Fibroblast of skin of right biceps (primary cell): ENCODE measurements at places on chromosomes 1 and 21.

DNA sequence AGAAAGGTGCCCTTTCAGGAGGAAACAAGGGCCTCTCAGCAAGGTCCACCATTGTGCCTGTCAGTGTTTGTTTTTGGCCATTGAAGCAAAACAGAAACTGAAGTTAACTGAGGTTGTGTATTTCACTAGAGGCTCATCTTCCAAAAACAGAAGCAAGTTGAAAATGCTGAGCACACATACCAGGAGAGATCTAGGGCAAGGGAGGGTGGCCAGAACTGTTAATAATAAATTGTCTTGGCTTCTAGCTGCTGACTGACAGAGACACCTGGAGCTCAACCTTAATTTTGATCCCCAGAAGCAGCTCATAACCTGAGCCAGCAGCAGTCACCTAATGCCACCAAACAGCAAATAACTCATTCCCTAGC, 5.2 kb downstream of the AGMAT start:
- no peak for DNase-seq

DNA sequence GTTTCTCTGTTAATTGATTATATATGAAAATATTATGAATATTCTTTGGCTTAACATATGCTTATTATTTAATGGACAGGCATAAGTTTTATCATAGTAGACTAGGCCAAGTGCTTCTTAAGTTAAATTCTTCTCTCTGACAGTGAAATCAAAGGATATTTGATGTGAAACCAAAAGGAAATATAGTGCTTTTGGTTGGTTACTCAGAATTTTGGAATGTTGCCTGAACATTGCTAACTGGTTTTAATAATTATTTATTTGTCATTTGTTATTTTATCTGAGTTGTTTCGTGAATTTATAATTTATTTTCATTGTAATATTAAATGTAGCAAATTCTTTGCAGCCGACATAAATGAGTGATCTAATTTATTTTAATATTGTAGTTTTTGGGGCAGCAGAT, 18.3 kb downstream of the HOOK1 start:
- DNase-seq: peak; percentile 5

DNA sequence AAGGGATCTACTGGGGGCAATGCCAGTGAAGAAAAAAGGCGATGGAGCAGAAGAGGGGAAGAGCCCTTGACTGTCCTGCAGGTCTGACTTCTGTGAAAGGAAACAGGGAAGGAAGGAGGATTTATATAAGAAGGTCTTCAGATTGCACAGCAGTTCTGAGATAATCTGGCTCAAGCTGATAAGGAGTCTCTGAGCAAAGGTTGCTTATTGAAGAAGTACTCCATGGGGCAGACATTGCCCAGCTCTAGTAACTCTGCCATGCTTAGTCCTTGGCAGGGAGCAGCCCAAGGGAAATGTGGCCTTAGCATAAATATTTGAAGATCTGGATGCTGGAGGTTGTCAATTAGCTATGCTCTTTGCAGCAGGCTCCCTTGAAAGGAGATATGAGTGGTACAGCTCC, 15.9 kb upstream of the TTF2 start:
- no peak for DNase-seq

DNA sequence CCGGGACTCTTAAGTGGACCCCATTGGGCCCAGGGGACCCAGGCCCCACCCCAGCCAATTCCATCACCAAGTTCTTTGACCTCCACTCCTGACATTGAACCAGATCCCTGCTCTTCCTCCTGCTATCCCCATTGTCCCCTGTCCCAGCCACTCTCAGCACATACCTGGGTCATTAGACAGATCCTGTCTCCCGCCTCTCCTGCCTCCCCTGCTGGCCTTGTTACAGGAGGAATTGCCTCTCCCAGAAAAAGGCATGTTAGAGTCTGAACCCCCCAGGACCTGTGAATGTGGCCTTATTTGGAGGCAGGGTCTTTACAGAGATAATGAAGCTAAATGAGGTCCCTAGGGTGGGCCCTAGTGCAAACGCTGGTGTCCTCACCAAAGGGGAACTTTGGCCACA, 301.9 kb downstream of the NPHP4 start:
- no peak for DNase-seq

DNA sequence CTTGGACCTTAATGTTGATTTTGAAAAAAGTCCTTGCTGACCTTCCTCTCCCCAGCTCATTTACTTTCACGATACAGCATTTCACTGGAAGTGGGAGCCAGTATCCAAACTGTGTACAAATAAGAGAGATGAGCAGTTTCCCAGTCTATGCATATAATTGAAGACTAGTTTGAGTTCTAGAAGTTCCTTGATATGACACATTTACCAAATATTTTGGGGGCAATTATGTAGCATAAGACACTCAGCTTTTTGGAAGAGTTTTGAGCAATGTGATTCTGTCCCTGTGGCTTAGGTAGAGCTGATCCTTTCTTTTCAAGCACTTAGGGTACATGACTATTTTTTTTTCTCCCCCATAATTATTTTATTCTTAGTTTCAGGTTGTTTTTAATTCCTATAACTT, 26.4 kb downstream of the GIPC2 start:
- peak; percentile 65 for DNase-seq

GRCh38 chr1:32071758-32072621, 749 bp upstream of the TMEM39B start:
- DNase-seq: peak; percentile 81

DNA sequence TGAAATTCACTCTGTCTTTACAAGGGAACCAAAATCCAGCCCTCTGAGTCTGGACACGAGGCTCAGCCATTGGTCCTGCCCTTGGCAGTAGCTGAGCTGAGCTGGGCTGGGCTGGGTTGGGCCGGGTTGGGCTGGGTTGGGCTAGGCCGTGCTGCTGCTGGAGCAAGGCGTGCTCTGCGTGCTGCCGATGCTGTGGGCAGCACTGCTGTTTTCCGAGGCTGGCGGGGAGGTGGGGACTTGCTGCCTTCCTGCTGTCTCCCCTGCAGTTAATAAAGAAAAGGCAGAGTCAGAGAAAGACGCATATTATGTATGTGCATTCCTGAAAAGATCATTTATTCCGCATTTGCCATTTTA, 182.9 kb downstream of the CDC7 start:
- DNase-seq: no peak

GRCh38 chr1:236351875-236352573, 42.1 kb upstream of the EDARADD start:
- DNase-seq: no peak

DNA sequence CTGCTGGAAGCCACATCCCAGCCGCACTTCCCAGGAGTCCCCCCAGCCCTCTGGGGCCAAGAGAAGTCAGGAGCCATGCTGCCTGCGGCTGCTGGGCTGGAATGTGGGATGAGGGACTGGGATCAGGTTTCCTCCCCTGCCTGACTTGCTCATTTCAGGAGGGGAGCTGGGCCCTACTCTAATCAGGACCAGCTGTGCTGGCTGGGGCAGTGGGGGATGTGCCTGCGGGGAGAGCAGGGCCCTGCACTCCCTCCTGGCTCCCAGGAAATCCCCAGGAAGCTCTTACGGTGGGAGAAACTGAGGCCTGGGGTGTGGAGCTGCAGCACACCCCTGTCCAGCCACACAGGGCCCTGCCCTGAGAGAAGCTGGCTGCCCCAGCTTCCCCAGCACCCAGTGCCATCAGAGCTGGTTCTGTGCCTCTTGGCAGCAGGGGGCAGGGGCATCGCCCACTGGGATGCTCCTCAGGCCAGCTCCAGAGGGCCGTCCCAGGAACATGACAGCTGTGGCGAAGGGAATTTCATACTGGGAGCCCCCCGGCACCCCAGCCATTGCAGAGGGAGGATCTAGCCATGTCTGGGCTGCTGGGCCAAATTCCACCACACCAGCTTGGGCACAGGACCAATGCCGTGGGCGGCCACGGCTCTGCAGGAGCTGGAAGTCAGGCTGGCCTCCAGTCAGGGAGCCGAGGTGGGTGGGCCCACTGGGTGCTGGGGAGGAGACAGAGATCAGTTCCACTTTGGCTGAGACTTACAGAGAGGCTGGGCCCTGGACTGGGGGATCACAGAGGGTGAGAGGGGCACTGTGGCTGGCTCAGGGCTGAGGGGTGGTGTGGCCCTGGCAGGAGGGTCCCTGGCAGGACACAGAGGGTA, 21.3 kb upstream of the PRSS38 start:
- peak; percentile 98 for DNase-seq

- DNase-seq: no peak
These were observed 101.2 kb downstream of the FNBP1L start for GRCh38 chr1:93549131-93549530.

- DNase-seq: no peak
These were observed 151.8 kb downstream of the CACNA1E start for GRCh38 chr1:181635110-181635509.

- no peak for DNase-seq
These were observed 6.2 kb downstream of the LRRC52 start for GRCh38 chr1:165549973-165550372.

DNA sequence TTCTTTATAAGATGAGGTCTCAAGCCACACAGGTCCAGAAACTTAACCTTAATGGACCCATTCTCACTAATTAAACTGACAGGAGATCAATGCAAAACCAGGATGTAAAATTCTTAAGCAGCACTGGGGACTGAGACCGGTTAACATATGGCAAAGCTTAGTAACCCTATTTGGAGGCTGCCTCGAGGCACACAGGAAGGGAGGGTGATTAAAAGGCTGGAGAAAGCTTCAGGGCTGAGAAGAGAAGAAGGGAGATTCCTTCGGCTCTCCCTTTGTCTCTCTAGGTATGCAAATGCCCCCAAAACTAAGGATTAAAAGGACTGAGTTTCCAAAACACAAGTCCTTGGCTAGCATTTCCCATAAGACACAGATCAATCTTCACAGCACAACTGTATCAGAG, 120.8 kb upstream of the DSCAM start:
- DNase-seq: no peak

GRCh38 chr1:165857046-165857801, 29.8 kb downstream of the UCK2 start:
- DNase-seq: peak; percentile 48

DNA sequence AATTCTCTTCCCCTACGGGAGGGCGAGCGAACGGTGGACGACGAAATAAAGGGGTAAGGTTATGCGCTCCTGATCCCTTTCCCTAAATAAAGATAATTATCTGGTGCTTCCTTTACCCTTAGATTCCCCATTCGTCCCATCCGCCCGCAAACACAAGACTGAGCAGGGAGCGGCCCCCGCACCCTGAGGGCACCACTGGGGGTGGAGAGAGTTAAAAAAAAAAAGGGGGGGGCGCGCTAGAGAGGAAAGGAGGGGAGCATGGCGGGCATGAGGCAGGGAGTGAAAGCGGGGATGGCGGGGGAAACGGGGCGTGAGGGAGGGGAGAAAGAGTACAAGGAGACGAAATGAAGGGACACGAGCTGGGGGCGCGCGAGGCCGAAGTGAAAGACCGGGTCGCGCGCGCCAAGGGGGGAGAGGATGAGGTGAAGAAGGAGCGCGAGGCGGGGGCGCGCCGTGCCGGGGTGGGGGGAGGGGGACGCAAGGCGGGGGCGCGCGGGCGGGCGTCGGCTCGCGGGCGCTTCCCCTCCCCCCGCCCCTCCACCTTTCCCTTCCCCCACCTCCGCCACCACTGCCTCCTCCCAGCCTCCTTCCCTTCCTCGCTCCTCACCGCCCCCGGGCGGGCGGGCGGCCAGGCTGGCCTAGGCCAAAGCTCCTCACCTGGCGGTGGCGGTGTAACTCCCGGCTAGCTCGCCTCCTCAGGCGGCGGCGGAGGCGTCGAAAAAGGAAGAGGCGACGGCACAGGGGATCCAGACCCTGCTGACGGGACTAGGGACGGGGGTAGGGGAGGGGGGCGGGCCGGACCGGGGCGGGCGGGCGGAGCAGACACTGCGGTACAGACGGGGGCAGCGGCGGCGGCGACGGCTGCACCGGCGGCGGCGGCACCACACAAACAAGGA, 448 bp downstream of the GATAD2B start:
- no peak for DNase-seq

- no peak for DNase-seq
These were observed 14.2 kb upstream of the HEATR1 start for GRCh38 chr1:236618507-236618906.

- no peak for DNase-seq
These were observed 42.9 kb downstream of the CRYAA start for GRCh38 chr21:43211760-43212115.

- DNase-seq: no peak
These were observed 26.8 kb downstream of the TRPM2 start for GRCh38 chr21:44379991-44380865.

GRCh38 chr1:224859651-224860050, 69.8 kb upstream of the DNAH14 start:
- DNase-seq: no peak

DNA sequence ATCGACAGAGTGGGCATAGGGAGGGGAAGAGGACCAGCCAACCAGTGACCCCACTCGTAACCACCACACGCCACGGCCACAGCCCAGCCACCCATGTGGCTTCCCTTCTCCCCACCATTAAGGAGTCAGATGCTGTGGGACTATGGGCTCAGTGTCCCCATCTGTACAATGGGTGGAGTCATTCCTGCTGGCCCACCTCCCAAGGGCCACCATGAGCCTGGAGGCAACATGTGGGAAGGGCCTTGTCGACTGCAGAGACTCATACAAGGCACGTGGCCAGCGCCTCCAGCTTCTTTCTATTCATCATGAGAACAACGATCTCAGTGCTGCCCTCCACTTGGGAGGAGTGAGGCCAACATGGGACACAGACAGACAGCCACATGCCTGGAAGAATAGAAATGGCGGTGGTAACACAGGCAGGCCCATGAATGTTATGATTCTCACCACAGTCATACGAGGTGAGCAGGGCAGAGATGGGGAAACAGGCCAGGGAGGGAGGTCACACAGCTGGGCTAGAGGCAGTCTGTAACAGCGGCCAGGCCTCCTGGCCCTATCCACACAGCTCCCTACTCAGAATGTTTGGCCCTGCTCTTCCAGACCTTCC, 16.1 kb downstream of the LRP8 start:
- DNase-seq: no peak
